ENCODE measurements at places on chromosomes 2 and 18.

DNA sequence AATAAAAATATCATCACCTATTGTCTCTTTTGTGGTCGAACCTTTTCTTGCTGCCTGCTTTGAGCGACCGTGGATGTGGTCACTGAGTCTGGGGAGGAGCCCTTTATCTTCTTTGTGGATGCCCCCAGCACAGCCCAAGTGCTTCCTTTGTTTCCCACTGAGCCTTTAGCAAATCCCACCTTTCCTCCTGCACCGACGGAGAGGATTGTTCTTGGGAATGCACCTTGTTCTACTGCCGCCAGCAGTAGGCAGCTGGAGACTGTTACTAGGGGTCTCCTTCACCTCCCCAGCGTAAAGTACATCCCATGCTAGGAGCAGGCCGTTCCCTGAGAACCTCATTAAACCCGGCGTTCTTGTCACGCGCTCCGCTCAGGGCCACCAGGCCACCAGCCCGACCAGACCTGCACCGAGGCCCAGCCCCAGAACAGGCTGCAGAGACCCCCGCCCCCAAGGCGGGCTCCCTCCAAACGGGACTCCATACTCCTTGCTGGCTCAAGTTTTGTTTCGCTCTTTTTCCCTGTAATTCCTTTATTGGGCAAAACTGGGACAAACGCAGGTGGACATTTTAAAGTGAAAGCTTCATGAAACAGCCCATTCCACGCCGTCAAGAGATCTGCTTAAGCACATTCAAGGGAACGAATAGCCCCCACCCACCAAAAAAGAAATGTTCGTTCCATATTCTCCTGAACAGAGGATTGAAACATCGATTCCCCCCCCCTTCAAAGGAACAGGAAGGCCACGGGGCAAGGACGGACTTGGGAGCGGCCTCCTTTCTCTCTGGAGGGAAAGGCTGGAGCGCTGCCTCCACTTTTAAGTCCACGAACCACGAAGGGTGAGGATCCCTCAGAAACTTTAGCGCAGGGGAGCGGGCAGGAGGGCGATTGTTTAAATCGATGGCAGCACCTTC, 1.1 kb upstream of the MAT2A start:
- peak; percentile 6 for DNase-seq

GRCh38 chr2:164967781-164968228, 12.5 kb upstream of the SLC38A11 start:
- no peak for DNase-seq

- DNase-seq, result no peak
Observed at GRCh38 chr2:239811806-239812560, 213.2 kb downstream of the NDUFA10 start.

GRCh38 chr2:187429989-187430388, 18.1 kb downstream of the CALCRL start:
- no peak for DNase-seq

DNA sequence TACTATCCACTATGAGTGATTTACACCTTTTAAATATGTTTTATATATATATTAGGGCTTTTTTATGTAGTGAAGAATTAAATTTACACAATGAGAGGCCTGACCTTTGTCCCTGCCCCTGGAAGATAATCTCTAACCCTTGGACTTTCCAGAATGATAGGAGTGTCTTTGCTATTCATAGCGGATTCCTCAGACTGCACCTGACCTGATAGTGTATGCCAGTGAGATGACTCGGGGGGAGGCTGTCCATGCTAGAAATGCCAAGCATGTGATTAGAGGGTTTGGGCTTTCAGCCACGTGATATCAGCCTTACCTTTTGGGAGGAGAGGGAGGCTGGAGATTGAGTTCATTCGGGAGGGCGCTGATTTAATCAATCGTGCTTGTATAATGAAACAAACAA, 44.1 kb upstream of the LHCGR start:
- DNase-seq, result no peak

GRCh38 chr2:26904839-26905238, 56.9 kb downstream of the DPYSL5 start:
- no peak for DNase-seq

DNA sequence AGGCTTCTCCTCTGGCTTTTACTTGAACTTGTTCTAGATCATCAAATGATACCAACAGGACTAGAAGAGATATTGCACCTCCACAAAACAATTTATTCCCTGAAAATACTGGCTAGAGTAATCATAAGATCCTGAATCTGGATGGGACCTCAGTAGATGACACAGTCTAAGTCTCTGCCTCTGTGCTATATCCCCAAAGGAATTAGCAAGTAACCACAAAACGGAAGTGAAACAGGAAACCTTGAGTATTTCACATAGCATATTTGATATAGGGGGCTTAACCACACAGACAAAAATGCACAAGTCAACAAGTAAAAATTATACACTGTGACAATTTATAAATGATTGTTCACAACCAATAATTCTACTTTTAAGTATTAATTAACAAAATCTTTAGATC, 456.9 kb upstream of the TNP1 start:
- DNase-seq, result no peak

- no peak for DNase-seq
Observed at GRCh38 chr2:107402330-107402729, 424.4 kb upstream of the RGPD4 start.

DNA sequence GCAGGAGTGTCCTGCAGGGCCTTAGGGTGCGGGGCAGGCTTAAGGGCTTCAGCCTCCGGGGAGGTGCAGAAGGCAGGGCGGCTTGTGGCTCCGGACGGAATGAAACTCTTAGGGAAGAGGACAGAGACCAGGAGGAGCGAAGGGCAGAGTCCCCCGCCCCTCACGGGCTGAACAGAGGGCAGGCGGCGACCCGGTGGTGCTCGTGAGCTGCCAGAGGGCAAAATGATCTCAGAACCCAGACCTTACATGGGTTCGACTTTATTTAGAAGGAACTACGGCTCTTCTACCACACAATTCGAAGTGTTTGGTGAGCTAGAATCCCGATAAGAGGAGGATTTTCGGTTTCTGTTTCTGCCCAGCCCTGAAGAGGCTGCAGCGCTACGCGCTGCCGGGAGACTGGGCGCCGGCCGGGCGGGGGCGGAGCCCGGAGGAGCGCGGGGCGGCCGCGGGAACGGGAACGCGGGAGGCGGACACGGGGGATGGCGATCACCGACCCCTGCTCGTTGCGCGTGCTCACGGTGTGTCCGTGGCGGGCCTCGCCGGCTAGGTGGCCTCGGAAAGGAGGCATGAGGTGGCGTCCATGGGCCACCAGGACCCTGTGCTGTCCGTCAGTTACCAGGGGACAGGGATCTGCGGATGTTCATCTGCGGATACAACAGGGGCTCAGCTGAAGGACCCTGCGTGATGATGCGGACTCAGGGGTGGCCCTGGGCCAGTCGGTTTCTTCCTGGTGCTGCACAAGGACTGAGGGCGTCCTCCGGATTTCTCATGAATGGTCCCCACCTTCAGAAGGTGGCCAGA, 4.2 kb upstream of the SP100 start:
- DNase-seq, result peak; percentile 57

GRCh38 chr2:145597006-145597405, 1077.1 kb upstream of the ZEB2 start:
- DNase-seq, result no peak

DNA sequence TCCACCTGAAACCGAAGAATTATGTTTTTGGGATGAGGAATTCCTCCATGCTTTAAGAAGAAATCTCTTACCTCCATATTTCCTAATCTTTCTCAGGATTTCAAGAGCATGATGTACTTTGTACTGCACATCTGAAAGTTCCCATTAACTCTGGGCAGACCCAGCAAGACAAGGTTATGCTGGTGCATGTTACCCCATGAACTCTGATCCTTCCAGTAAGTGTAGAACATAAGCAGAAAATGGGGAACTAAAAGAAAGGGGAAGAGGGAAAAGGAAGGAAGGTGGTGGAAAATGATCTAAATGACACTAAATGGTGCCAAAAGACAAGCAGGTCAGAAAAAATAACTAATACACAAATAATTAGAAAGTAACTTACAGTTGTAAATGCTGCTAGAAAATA, 50.7 kb downstream of the STRN start:
- DNase-seq, result no peak

GRCh38 chr2:137893145-137893544, 71.1 kb upstream of the HNMT start:
- no peak for DNase-seq

GRCh38 chr18:2108591-2108990, 462.7 kb downstream of the METTL4 start:
- no peak for DNase-seq

GRCh38 chr18:27130065-27130630, 55.0 kb downstream of the CHST9 start:
- no peak for DNase-seq

GRCh38 chr2:25309402-25309801, 32.3 kb downstream of the DNMT3A start:
- DNase-seq, result peak; percentile 80

GRCh38 chr2:212538305-212539071, at the start of gene ERBB4:
Gene ERBB4 (minus strand): TSS chr2:212538802. CDS start chr2:212538530, 272 bp downstream.
- no peak for DNase-seq

DNA sequence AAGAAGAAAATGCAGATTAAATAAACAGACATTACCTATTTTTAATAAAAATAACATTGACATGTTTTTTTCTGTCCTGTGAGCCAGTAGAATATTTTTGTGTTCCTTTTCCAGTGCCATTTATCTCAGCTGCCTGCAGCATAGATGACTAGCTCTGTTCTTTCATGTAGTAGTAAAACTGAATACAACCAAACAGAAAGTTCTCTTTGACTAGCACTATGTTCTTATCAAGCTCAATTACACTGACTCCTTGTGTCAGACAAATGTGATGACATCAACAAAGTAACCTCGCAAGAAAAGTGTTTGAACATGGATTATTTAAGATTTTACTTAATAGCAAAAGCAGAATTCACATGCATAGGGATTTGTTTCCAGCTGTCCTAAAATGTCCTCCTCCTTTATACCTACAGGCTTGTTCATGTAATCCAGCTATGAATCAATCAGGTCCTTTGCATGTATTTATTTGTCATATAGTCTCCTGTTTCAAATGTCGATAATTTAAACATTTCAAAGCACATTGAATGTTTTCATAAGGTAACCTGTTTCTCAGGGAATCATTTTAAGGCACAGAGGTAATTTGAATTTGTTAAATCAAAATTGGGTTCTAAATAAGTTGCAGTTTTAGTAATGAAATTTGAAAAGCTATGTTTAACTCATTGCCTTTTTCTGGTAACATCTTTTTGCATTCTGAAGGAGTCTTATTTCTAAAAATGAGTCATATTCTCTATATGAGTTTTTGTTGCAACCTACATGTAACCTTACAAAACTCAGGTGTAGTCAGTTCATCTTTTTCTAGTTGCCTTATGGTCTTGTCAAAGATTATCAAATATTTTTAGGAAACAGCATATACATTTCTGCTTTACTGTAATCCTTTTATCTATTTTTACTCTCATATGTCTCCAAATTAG, 215.3 kb upstream of the GULP1 start:
- DNase-seq, result no peak

DNA sequence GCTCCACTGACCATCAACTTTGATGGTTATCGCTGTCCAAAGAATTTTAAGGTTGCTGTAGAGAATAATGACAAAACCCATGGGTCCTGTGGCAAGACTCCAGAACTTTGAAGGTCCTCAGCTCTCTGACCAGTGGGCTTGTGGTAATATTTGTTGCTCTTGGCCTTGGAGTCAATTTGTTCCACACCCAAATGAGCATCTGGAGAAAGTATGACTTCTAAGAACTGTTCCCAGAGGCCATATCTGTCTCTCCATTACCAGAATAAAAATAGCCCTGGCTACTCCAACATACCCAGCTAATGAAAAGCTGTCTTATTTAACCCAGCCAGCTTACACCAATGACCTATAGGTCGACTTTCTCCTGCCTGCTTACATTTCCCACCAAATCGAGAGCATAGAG, 466.4 kb downstream of the MEIS1 start:
- no peak for DNase-seq

GRCh38 chr2:197235711-197236110, 74.9 kb downstream of the ANKRD44 start:
- no peak for DNase-seq

- DNase-seq, result no peak
Observed at GRCh38 chr2:106956416-106956815, 70.4 kb upstream of the ST6GAL2 start.

DNA sequence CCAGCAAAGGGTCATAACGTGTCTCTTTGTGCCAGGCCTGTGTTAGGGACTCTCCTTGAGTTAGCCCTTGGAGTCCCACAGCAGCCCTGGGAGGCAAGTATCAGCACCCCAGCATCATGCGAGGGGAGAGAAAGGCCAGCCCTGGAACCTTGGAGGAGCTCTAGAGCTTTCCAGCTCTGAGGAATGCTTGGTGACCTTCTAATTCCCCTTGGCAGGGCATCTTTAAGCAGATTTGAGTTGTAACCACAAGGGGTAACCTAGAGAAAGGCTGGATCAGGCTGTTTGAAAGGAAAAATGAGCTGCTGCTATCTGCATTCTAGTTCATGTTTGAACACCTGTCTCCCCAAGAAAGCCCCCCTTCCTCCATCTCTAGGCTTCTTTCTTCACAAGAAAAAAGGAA, 23.8 kb upstream of the ODC1 start:
- no peak for DNase-seq

GRCh38 chr2:151669585-151670081, 64.6 kb downstream of the NEB start:
- no peak for DNase-seq

GRCh38 chr2:126986631-126987187, 88.0 kb downstream of the TEX51 start:
- no peak for DNase-seq

DNA sequence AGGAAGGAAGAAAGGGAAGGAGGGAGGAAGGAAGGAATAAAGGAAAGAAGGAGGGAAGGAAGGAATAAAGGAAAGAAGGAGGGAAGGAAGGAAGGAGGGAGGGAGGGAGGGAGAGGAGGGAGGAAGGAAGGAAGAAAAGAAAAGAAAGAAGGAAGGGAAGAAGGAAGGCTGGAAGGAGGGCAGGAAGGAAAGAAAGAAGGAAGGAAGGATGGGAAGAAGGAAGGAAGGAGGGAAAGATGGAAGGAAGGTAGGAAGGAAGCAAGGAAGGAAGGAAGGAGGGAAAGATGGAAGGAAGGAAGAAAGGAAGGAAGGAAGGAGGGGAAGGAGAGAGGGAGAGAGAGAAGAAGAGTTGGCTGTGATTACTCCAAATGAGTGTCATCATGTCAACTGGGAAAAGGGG, 190.6 kb downstream of the ACKR3 start:
- DNase-seq, result no peak

- DNase-seq, result no peak
Observed at GRCh38 chr18:63592471-63592870, 5.3 kb downstream of the SERPINB13 start.
